Tibial nerve (tissue), 4 donors: ENCODE measurements at places on chromosomes 13 and 19. TPM values are rescaled to one million over a fixed set of nuclear protein-coding genes. Genes with fewer than 3 reads are reported as not detected.

DNA sequence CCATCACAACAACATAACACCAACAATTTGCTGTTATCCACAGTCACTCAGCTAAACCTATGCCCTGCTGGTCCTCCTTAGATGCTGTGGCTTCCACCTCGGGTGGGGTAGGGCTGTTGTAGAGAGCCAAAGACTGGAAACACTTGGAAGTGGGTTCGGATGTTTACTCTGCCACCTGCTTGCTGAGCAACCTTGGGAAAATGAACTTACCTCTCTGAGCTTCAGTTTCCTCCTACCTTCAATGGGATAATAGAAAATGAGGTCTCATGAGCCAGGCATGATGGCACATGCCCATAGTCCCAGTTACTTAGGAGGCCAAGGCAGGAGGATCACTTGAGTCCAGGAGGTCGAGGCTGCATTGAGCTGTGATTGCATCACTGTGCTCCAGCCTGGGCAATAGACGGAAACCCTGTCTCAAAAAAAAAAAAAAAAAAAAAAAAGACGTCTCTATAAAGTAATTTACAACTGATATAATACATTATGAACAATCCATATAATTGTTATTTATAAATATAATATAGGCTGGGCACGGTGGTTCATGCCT lies 3.3 kb upstream of the SYCN start:
- no peak for DNase-seq

- DNase-seq, result peak; percentile 53
These were observed 798 bp downstream of the SLC1A5 start for GRCh38 chr19:46787331-46788261.

GRCh38 chr13:40087091-40088002 lies 431.9 kb downstream of the COG6 start:
- no peak for DNase-seq

GRCh38 chr13:26485786-26486185 lies 71.7 kb upstream of the WASF3 start:
- no peak for DNase-seq

DNA sequence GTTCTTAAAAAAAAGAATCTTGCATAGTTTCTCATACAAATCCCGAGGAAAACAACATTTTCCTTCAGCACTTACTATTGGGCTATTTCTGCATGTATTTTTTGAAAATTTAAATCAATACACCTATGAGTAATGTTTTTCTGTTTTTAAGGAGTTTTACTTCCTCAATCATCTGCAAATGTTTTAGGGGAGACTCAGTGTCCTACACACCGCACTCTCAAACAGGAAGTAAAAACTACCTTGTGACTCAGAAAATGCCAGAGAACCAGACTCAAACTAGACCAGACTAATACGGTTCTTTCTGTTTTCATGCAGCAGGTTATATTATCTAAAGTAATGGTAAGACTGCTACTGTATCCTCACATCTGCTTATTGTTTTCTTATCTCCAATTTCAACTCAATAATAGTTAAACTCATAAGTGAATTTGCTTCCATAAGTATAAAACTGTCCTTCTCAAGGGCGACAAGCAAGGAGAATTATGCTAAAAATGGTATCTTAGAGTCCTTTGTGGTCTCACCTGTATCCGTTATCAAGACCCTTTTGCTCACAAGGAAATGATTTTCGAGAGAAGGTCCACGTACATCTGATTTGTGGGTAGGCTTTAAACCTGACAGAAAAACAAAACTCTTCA lies 52.5 kb downstream of the FLT3 start:
- DNase-seq, result no peak

DNA sequence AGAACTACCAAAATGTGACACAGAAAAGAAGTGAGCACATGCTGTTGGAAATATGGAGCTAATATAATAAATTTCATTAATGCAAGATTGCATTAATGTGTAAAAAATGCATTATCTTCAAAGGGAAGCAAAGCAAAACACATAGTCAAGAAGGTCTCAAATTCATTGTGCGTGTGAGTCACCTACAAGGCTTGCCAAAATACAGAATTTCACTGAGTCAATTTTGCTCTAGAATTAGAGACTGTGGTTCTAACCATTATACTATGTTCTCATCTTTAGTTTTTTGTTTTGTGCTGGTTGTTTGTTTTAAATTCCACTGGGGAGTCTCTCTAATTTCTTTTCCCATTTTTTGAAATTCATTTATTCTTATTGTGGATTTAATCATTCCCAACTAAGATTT lies 149.8 kb upstream of the SLITRK1 start:
- DNase-seq, result no peak

DNA sequence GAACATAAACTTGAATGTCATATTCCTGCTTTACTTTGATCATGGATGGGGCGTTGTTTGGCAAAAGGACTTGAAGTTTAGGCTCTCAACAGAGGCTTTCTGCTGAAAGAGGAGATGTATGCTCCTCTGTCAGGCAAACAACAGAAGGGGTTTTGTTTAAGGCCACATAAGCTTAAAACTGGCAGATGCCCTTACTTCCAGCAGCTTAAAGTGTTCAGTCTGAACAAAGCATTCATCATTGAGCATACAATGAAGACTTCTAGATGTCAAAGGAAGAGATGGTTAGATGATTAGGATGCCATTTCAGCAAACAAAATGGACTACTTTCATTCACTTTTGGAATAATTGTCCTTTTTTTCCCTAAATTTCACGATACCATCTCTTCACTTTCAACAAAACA lies 484.5 kb downstream of the SLITRK6 start:
- no peak for DNase-seq

GRCh38 chr19:6608940-6609339 lies 18.0 kb upstream of the CD70 start:
- no peak for DNase-seq

- no peak for DNase-seq
These were observed 43.8 kb downstream of the KLF12 start for GRCh38 chr13:74090397-74090796.

DNA sequence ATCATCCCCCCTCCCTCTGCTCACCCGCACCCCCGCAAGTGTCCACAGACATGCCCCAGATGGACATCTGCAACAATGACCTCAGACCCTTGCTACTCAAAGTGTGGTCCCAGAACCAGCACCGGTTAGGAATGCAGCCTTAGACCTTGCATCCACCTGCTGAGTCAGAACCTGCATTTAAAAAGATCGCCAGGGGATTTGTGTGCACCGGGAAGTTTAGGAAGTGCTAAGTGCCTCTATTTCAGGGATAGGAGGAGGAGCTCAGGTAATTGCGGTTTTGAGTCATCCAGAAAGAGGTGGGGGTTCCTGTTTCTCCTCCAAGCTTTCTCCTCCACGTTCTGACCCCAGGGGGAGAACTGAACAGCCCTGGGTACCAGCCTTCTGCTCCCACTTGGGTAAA lies 46.2 kb downstream of the CACNA1A start:
- DNase-seq, result no peak

DNA sequence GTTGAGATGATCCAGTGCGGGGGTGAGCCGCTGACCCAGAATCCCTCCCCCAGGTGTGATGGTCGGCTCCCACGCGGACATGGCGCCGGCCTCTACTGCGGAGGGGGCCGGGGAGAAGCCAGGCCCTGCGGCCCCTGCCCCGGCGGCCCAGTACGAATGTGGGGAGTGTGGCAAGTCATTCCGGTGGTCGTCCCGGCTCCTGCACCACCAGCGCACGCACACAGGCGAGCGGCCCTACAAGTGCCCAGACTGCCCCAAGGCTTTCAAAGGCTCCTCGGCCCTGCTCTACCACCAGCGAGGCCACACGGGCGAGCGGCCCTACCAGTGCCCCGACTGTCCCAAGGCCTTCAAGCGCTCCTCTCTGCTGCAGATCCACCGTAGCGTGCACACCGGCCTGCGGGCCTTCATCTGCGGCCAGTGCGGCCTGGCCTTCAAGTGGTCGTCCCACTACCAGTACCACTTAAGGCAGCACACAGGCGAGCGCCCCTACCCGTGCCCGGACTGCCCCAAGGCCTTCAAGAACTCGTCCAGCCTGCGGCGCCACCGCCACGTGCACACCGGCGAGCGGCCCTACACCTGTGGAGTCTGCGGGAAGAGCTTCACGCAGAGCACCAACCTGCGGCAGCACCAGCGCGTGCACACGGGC lies 3.7 kb upstream of the NAT14 start:
- DNase-seq, result no peak

DNA sequence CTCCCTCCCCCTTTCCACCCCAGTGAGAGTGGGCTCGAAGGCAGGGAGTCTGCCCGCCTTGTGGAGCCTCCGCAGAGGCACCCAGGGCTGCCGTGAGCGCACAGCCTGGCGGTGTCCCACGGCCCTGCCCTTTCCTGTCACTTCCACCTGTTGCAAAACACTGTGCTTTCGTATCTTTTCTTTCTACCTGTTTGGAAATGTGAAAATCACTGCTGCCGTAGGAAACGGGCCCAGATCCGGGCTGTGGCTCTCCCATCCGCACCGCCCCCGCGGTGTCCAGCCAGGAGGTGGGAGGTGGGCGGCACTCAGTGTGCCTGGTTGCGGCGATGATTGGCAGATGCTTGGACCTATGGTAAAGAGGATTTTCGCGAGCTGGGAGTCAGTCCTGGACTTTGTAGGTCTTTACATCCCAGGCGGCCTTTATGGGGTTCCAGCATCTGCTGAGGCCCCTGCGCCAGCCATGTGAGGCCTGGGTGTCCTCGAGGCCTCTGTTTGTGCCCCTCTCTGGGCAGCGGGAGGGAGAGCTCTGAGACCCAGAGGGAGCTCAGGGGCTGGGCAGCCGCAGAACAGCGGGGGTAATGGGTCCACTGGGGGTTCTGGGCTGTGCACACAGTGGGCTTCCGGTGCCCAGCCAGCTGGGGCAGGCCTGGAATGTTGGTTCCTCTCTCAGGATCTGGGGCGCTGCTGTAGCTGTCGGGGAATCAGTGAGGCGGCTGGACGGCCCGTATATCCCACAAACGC lies 6.1 kb downstream of the STK11 start:
- DNase-seq, result no peak

GRCh38 chr19:56491399-56491798 lies 14.3 kb upstream of the ZNF667 start:
- no peak for DNase-seq

The CRLF1 gene
- 115 TPM for total RNA-seq

The MEIOSIN gene
- not detected for total RNA-seq

The PROZ gene
- total RNA-seq, result not detected

The LHB gene
- 2.6 TPM for total RNA-seq

The ZNF358 gene
- 84.0 TPM for total RNA-seq
